ENCODE measurements at places on chromosomes 16 and 17. TPM values are rescaled to one million over a fixed set of nuclear protein-coding genes. Genes with fewer than 3 reads are reported as not detected.
A peak's percentile ranks its signal among the peaks of the same experiment; 100 is the strongest.

The KRT33B gene
- polyA plus RNA-seq = not detected

GRCh38 chr16:17379121-17379571, 91.6 kb downstream of the XYLT1 start:
- no peak for DNase-seq

DNA sequence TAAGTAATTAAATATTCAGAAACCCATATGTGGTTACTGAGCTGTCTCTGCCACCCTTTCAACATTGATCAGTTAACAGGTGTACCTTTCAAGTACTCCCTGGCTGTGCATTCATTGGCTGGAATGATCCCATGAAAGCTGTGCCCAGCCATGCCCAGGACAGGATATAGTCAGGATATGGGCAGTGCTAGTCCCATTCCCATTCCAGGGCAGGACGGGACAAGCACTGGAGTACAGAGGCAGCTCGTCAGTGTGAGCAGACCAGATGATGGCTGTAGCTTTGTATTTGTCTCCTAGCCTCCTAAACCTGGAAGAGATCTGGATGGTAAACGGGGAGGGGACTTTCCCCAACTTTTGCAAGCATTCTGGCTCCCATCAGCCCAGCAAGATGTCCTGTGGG, 22.5 kb downstream of the HEATR3 start:
- DNase-seq = no peak

DNA sequence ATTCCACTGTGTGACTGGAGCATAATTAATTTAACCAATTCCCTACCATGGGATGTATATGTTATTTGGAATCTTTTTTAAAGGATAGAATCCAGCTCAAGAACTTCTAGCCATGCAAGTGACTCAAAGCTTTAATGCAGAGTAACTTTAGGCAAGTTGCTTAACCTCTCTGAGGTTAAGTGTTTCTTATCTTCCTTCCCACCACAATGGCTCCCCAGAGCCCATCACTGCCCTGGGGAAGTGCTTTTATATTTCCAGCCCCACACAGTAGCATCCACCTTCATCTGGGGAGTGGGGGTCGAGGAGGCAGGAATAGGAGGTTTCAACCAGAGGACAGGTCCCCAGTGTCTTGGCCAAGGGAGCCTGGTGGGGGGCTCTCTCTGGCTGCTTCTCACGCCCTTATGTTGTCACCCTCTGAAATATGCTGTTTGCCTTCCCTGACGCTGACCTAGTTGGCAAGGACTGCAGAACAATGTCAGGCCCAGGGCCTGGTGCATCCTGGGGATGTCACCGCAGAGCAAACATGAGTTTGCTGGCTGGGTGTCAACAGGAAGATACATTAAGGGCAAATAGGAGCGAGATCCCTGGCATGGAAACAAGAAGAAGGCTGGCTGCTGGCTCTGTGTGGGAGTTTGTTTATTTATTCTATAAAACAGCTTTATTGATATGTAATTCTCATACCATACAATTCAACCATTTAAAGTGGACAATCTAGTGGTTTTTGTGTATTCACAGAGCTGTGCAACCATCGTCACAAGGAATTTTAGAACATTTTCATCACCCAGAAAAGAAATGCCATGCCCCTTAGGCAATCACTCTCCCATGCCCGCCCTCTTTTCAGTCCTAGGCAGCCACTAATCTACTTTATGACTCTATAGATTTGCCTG, 46.6 kb upstream of the WSB1 start:
- peak; percentile 80 for DNase-seq

DNA sequence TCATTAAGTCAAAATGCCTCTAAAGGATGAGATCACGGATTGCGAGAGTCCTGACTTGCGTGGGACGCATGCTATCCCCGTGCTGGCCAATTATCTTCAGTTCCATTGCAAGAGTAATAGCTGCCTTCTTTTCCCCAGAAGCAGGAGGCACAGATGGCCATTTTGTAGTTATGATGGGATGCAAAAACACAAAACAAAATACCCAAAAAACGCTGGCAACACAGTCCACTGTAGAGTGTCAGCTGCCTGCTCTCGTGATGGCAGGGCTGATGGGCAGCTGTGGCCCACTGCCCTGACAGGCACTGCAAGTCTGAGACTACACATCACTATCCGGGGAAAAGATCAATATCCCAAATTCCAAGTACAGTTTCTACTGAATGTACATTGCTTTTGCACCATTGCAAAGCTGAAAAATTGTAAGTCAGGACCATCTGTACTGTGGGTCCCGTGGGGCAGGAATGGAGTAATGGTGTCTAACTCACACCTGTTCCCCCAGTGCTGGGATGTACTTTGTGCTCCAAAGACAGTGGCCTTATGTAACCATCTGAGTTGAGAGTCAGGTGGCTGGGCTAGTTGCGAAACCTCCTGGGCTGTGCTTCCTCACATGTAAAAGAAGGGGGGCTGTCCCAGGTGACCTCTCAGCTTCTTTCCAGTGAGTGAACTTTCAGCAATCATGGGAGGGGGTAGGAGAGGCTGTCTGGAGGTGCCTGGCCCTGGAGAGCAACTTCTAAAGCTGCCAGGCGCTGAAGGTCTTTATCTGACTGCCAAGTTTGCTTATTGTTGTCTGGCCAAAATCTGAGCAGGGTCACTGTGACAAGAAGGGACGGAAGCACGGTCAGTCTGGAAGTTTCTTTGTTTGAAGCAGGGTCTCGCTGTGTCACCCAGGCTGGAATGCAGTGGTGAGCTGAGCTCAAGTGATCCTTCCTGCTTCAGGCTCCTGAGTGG, 4.7 kb downstream of the SLC47A1 start:
- DNase-seq = no peak
